ENCODE measurements at places on chromosomes 1 and 21.

DNA sequence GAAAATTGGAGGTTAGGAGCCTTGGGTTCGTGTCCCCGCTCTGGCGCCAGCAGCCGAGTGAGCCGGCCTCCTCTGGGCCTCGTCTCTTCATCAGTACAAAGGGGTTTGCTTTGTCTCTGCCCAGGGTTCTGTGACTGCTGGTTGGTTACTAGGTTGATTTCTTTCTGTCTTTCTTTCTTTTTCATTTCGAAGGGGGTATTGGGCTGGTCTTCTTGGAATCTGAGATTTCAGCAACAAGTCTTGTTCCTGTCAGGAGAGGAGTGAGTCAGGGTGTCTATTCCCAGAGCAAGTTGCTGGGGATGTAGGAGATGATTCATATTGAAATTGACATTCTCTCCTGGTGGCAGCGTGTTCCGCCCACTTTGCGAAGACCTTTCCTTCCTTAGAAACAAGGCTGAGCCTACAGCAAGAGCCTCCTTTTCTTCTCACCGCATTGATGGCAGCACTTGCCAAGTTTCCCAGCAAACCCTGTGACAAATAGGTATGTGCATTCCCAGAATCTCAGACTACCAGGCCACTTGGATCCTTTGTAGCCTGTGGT lies 79.2 kb downstream of the MAN1C1 start:
- no peak for DNase-seq

DNA sequence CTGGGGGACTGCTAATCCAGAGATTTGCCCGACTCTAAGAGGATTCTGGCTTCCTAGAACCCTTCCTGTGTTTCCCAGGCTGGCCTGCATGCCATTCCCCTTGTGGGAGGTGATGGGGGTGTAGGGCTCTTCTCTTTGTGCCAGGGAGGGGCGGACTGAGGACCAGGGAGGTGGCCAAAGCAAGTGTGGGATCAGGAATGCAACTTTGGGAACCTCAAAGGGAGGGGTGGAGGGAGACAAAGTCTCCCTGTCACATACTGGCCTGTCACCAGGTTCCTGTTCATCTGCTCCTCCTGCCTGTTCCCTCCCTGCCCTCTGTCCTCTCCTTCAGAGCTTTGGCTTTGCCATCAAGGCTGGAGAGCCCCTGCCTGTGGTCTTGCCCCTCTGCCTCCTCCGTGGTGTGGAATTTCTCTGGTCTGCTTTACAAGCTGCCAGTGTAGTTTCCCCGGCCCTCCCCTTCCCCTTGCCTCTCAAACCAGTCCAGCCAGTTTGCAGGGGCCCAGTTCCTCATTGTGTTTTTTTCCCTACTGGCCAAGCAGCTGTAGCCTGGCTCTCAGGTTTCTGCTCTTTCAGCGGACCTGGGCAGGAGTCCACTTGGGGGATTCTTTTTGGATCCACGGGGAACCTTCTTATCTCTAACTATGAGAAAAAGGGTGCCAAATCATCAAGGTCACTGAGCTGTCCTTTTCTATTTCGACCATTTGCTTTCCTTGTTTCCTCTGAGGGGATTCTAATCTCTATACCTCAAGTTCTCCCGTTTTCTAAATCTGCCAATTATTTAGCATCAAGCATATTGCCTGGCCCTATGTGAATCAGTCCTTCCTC lies 1.8 kb downstream of the CGN start:
- DNase-seq, result no peak

DNA sequence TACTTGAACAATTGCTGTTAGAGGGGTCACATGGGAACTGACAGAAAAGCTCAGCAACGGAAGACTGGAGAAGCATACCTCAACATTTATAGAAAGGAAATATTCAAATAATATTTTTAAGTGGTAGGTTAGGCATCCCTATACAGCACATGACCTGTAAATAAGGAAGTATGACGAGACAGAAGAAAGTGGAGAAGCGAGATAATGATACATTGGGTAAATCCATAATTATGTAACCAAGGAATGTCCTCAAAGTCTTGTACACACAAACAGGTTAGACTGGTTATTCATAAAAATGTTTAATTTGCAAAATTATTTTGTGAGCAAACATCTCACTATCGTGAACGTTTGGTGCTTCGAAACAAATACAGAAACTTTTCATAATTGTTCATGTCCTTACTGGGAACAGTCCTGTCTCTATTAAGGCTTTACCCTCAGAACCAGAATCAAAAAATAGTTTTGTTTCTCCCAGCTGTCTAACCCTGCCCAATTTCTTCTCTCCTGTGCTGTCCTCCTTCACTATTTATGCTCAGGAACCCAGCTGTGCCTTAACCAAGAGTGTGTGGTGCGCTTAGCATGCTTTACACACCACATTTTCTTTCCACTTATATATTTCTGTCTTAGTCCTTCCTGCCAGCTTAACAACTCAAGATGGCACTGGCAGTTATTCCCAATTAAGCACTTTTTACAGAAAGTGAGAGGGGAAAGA lies 10.2 kb downstream of the KMO start:
- no peak for DNase-seq

GRCh38 chr21:21664871-21665270 lies 666.7 kb downstream of the NCAM2 start:
- DNase-seq, result no peak

GRCh38 chr1:110347182-110347893 lies 8.2 kb downstream of the RBM15 start:
- no peak for DNase-seq

GRCh38 chr1:57616921-57617320 lies 193.1 kb upstream of the DAB1 start:
- DNase-seq, result no peak

- no peak for DNase-seq
Observed at GRCh38 chr21:42151148-42151947, 67.6 kb upstream of the ABCG1 start.

DNA sequence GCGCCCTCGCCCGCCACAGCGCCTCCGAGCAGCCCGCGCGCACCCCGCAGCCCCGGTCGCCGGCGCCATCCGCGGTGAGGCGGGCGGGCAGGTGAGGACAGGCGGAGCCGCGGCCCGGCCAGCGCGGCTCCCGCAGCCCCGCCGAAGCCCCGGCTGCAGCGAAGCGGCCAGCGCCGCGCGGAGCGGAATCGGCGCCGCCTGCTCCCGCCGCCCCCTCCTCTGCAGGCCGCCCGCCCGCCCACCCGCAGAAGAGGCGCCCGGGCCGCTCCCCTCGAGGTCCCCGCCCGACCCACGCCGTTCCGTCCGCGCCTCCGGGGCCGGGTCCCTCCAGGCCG lies 1.3 kb downstream of the PRDM16 start:
- no peak for DNase-seq

DNA sequence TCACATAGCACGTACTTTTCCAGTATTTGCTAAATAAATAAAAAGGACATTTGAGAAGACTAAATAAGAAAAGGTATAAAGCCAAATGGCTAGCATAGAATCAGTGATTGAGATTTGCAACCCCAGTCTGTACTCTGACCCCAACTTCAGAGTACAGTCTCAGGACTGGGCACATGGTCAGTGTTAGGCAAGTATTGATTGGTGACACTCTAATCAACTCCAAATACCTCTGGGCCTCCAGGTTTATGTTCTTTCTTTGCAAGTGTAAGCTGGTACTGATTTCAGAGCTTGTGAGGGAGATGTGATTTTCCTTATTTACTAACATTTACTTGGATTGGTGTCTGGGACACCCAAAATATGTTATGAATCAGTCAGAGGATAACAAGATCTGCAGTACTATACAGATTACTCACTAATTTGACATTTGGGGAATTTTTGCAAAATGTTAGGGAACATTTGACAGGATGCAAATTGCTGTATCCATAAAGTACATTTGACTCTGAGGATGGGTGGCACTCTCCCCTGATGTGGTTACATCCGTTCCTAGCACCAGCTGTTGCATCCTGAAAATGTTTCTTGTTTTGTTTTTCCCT lies 34.2 kb downstream of the LMO4 start:
- no peak for DNase-seq

GRCh38 chr1:235679644-235680043 lies 30.1 kb upstream of the GNG4 start:
- no peak for DNase-seq

DNA sequence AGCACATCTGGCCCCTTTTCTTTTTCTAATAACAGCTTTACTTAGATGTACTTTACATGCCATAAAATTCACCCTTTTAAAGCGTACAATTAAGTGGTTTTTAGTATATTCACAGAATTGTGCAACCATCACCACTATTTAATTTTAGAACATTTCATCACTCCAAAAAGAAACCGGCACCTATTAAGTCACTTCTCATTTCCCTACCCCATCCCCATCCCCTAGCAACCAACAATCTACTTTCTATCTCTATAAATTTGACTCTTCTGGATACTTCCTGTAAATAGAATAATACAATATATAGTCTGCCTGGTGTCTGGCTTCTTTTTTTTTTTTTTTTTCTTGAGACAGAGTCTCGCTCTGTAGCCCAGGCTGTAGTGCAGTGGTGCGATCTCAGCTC lies 59.5 kb upstream of the ENAH start:
- no peak for DNase-seq

DNA sequence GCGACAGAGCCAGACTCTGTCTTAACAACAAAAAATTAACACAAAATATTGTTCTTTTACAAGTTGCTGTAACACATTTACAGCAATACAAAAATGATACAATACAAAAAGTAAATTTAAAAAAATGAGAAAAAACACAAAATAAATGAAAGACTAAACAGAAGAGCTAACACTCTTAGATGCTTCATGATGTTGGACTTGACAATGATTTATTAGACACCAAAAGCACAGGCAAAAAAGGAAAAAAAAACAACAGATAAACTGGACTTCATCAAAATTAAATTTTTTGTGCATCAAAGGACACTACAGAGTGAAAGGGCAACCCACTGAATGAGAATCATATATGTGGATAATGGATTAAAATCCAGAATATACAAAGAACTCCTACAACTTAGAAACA lies 16.4 kb downstream of the GATAD2B start:
- DNase-seq, result no peak

DNA sequence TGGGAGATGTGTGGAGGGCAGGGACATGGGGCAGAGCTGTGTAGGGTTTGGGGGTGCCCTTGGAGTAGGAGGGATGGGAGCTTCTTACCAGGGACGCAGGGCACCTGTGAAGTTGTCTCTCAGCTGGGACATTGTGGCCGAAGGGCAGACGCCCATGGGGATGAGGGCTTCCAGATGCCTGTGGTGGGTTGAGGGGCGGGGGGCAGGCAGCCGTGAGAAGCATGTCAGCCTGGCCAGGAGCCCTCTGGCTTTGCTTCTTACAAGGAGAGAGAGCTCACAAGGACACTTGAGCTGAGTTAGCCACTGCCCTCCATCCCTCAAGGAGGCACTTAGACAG lies 8.5 kb downstream of the A3GALT2 start:
- no peak for DNase-seq

DNA sequence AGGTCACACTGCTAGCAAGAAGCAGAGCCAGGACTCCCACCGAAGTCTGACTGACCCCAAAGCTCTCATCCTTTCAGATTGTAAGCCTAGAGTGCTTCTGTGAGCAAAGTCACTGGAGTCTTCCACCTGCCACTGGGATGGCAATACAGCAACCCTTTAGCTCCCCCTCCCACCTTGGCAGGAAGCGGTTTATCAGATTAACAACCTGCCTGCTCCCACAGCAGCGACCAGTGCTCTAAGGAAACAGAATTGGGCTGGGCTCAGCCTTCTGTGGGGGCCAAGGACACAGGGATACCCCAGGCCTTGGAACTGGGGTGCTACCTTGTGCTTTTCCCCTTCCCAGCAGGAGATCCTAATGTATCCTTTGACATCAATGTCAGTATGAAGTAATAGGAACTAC lies 76.0 kb downstream of the GFI1 start:
- peak; percentile 30 for DNase-seq

GRCh38 chr1:5751163-5751540 lies 241.1 kb downstream of the NPHP4 start:
- no peak for DNase-seq

DNA sequence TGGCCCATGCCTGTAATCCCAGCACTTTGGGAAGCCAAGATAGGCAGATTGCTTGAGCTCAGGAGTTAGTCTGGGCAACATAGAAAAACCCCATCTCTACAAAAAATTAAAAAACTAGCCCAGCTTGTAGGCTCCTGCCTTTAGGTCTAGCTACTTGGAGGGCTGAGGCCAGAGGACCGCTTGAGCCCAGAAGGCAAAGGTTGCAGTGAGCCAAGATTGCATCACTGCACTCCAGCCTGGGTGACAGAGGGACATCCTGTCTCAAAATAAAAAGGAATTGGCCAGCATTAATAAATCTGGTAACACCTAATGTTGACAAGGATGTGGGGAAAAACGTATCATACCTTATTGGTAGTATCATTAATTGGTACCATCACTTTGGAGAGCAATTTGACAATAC lies 396.2 kb downstream of the PLPP3 start:
- no peak for DNase-seq

DNA sequence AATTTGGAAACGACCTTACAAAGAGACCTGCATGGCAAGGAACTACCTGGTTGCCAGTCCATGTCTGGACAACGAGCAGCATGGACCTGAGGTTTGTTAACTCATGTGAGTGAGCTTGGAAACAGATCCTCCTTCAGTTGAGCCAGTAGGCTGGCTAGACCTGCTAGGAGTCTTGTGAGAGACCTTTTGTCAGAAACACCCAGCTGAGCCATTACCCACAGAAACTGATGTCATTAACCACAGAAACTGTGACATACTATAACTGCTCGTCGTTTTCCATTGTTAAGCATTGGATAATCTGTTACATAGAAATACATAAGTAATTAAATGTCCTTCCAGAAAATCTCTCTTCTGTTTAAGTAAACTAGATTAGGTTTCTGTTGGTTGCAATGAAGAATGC lies 211.1 kb upstream of the C21orf91 start:
- DNase-seq, result no peak

GRCh38 chr21:45264146-45264911 lies 23.4 kb downstream of the POFUT2 start:
- no peak for DNase-seq

DNA sequence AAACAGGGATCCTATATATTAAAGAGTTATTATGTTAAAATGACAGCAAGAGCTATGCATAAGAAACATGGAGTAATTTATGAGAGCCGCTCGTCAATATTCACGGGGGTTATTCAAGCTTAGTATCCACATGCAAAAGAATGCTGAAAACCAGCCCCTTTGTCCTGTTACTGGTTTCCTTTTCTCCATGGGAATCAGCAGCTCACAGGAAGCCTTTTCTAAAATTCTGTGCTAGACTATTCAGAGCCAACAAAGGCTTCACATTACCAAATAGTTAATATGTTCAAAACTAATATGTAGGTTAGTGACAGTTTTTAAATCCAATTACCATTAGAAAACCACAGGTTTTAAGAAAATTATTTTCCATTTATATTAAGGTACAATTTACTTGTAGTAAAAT lies 225.6 kb upstream of the MAP1LC3C start:
- no peak for DNase-seq

- peak; percentile 82 for DNase-seq
Observed at GRCh38 chr1:26287033-26287711, 7.3 kb downstream of the SH3BGRL3 start.

DNA sequence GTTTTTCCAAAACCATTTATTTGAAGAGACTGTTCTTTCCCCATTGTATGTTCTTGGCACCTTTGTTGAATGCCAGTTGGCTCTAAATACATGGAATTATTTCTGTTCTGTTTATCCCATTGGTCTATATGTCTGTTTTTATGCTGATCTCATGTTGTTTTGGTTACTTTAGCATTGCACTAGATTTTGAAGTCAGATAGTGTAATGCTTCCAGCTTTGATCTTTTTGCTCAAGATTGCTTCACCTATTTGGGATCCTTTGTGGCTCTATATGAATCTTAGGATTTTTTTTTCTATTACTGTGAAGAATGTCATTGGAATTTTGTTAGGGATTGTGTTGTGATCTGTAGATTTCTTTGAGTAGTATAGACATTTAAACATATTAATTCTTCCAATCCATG lies 139.2 kb upstream of the GPR52 start:
- no peak for DNase-seq
